ENCODE measurements at places on chromosomes 5 and 9.

GRCh38 chr9:38392235-38393127 lies at the start of gene ALDH1B1:
ALDH1B1 (plus strand) TSS chr9:38392702; CDS start chr9:38395749, 3,047 bp downstream.
- peak; percentile 84 for DNase-seq

DNA sequence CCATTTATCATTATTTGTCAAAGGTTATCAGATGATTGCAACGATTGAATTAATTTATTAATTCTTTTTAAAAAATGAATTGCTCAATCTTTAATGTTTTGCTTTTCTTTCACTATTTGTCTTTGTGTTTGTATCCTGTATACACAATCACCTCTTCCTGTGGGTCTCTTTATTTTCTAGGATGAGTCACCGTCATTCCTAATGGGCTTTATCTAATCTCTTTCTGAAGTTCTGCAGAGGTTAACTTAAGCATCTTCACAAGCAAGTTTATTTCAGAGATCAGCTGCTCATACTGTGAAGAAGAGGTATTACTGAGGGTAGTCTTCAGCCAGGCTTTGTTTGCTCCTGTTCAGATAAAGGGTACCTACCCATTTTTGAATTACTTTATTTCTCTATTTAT lies 323.9 kb downstream of the NNT start:
- DNase-seq = no peak

- no peak for DNase-seq
Measured at GRCh38 chr5:154214371-154215106, 24.0 kb downstream of the GALNT10 start.

DNA sequence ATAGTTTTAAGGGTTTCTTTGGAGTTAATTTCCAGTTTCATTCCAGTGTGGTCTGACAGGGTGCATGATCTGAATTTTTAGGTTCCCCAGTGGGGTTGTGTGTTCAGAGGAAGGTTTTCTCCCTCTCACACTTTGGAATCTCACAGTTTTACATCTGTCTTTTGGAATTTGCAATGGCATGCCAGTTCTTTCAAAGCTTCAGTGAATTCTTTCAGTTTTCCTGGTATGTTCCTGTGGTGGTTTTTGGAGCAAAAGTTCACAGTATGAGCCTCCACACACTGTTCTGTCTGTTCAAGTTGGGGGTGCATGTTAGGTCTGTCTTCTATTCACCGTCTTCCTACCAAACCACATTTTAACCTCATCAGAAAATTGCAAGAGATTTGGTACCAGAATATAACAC lies 624.2 kb downstream of the KCTD16 start:
- DNase-seq = no peak

DNA sequence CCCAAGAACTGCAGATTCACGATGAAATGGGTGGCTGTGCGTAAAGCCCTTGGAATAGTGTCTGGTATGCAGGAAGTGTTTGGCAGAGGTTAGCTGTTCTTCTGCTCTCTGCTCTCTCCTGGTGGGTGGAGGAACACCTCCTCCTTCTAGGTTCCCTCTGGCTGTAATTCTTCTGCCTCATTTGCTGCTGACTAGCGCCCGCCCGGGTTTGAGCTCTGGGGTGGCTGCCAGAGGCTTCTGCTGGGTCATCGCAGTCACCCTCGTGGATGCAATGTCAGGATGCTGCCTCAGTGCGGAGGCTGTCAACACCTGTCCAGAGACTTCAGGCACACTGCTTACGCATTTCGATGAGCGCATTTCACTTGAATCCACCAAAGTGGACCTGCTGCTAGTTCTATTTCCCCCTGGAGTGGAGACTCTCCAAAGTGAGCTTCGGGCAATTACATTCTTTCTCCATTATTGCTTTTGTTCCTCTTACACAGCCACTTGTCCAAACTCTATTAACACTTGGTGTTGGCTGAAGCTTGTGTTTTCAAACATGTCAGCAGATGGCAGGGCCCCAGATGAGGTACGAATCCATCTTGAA lies 11.7 kb downstream of the DOCK2 start:
- no peak for DNase-seq

GRCh38 chr9:94805585-94805984 lies 79.1 kb downstream of the AOPEP start:
- DNase-seq = no peak

GRCh38 chr5:57488215-57488955 lies 5.8 kb upstream of the ACTBL2 start:
- DNase-seq = no peak

GRCh38 chr5:35850967-35851680 lies 5.6 kb upstream of the IL7R start:
- DNase-seq = no peak

- no peak for DNase-seq
Measured at GRCh38 chr9:20693068-20693467, 9.0 kb downstream of the FOCAD start.

- no peak for DNase-seq
Measured at GRCh38 chr5:39341896-39342295, 22.4 kb downstream of the C9 start.

GRCh38 chr5:139384591-139385051 lies 1.5 kb upstream of the SLC23A1 start:
- DNase-seq = no peak

DNA sequence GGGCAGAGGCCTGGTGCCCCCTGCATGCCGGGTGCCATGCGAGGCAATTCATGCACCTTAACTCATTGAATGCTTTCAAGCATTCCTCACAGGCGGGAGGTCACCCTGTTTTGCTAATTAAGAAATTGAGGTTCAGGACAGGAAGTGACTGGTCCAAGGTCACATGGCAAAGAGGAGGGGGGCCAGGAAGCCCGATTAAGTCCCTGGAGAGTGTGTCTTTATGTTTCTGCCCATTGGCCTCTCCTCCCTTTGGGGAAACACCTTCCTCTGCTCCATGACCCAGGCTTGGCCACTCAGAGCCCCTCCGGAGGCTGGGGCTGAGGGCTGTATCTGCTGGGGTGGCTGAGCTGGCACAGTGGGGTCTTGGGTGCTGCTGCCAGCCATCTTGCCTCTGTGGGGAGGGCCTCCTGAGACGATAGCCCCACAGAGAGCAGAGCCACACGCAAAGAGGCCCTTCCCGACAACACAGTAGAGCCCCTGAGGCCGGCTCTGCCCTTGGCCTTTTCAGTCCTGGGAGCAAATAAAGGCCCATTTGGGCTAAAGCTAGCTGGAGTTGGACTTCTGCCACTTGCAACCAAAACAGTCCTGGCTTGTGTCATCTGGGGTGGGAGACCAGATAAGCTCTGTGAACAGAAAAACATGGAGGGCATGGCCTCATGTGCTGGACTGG lies 90.8 kb upstream of the NEURL1B start:
- no peak for DNase-seq

DNA sequence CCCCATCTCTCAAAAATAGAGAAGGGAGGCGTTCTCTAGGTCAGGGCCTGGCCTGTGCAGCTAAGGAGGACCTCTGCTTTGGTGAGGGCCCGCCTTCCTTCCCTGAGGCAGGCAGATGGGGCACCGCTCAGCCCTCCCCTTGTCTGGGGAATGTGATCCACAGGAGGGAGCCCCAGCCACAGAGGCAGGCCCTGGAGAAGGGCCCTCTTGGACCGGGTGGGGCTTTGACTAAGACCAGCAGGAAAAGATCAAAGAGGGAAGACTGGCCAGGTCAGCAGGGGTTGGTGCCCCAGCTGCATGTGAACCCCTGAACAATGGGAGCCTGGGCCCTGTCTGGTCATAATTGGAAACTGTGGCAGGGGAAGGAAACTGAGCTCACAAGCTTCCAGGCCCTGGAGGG lies 21.9 kb downstream of the PTPA start:
- DNase-seq = no peak
